ENCODE measurements at places on chromosomes 1 and 21.

- DNase-seq: no peak
Observed at GRCh38 chr1:247407180-247407616, 8.8 kb upstream of the NLRP3 start.

DNA sequence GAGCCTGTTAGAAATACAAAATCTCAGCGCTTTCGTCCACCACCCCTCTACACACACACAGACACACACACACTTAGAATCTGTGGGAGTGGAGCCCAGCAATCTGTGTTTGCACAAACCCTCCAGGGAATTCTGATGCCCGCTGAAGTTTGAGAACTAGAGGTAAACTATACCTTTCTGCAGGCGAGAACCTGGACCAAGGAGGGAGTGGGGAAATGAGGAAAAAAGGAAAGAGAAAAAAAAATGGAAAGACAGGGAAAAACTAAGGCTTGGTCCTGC is 468 bp upstream of the NIBAN1 start:
- DNase-seq: no peak

DNA sequence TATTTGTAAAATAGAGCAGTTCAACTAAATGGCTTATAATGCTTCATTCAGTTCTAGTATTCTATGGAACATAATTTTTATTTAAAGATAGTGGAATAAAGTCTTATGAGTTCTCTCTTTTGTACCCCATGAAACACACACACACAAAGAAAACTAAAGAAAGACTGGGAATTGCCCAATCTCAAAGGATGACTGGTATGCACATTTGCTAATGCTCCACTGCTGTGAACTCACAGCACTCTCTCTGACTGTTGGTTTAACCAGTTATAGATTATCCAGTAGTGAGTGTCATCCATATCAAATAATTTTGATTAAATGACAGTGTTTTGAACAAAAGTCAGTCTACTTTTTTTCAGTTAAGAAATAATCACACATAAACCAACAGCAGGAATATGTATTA is 1082.4 kb upstream of the B3GALT2 start:
- no peak for DNase-seq

DNA sequence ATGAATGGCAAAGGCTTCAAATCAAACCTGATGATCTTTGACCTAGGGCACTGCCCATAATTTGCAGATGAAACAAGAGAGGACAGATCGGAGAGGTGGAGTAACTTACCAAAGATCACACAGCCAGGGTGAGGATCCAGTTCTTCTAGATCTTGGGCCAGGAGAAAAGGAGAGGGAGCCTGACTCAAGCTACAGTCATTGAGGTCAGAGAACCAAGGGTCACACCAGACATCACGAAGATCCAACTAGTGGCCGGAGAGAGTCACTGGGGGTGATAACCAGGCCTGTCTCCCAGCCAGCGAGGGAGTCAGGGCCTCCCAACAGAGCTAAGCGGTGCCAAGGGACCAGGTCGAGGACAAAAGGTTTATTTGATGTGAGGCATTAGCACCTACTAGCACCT is 115.0 kb downstream of the RIPK4 start:
- DNase-seq: no peak

GRCh38 chr1:66351478-66351877 is 182.5 kb upstream of the SGIP1 start:
- no peak for DNase-seq

GRCh38 chr21:15539376-15539775 is 190.4 kb upstream of the USP25 start:
- DNase-seq: no peak

DNA sequence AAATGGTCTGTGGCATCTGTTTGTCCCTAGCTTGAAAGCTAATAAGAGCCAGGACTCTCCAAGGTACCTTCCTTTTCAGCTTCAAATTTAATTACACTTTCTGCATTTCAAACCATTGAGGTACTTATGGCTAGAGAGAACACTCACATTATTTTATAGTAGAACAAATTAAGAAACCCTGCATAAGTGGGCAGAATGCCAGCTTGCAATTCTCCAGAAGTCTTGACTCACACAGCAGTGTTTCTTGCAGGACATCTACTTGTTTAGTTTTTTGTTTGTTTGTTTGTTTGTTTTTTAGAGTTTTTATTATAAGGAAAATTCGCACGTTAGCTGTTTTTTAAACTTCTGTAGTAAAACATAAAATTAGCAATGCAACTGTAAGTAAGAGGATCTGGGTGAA is 397.2 kb downstream of the NEGR1 start:
- no peak for DNase-seq

DNA sequence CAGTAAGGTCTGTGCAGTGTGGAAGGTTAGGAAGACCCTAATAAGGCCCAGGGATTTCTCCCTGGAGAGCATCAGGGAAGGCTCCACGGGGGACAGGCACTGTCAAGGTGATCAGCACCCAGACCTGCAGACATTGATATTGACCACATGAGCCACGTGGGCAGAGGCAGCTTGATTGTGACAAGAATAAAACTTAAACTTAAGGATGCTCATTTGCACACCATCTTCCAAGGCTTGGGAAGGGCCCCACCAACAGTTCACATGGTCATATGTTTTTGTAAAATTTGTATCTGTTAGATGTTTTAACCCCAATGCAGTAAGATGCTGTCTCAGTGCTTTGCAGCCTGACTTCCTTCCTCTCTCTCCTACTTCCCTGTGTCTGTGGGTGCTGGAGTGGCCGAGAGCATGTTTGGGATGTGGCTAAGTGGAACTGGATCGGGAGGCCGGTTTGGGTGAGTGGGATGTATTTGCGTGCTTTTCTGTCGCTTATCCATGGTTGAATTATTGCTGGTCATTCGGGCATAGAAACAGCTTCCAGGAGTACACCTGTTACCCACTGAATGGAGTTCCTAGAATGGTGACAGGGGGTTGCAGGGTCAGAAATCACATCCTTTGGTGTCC is 49.8 kb upstream of the OLIG2 start:
- DNase-seq: no peak

GRCh38 chr1:227068883-227069282 is 128.8 kb downstream of the COQ8A start:
- DNase-seq: no peak

Measured in renal cortex interstitium (tissue), 15 donors.